COR-L47 (cell line): ENCODE measurements at places on chromosomes 2 and 18.
A peak's percentile ranks its signal among the peaks of the same experiment; 100 is the strongest.

DNA sequence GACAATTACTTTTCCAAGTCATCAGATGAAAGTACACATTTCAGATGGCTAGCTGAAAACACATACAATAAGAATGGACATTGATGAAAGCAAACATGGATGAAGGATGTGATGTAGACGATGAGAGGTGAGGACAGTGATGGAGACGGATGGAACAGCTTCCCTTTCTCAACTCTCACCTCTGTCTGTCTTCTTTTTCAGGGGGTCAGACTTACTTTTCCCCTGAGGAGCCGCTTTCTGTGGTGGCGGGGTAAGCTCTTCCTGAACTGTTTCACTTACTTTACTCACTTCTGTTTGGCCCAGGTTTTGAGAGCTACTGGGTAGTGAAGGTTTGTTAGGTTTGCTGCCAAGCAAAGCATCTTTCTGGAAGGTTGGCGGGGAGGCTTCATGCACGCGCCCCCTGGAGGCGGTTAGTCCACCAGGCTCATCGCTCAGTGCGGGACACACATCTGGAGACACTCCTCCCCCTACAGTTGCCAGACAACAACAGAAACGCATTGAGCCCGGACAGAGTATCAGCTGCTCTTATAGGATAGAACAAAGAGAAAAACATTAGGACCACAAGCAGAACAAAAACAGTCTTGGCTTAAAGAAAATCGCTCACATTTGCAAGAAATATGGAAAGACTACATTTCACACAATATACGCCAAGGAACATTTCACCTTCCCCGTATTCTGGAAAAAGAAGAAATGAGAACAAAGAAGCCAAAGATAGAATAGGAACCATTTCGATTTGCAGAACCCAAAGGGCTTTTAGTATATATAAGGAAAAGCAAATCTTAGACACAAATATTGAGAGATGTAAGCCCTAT, 90.5 kb downstream of the MYOM1 start:
- peak; percentile 54 for DNase-seq

GRCh38 chr2:14234911-14235310, 397.6 kb upstream of the LRATD1 start:
- no peak for DNase-seq

GRCh38 chr18:56559044-56559443, 79.3 kb downstream of the TXNL1 start:
- DNase-seq, result no peak

GRCh38 chr2:85936421-85937068, 47.8 kb upstream of the ST3GAL5 start:
- DNase-seq, result no peak

DNA sequence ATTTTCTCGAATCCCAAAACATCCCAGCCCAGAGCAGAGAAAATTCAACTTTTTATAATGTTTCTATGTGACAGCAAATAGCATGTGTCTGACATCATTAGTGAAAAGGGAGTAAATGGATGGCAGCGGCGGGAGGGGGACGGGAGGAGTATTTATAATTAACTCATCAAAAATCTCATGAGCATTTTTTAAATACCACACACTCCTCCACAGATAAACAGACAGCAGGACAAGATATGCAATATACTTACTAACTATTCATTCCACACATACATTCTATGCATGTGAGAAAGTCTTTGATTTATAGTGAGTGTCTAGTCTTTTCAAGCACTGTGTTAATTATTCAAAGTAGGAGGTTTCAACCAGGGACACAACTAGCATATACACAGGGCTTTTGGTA, 107.6 kb downstream of the LRP2 start:
- no peak for DNase-seq

DNA sequence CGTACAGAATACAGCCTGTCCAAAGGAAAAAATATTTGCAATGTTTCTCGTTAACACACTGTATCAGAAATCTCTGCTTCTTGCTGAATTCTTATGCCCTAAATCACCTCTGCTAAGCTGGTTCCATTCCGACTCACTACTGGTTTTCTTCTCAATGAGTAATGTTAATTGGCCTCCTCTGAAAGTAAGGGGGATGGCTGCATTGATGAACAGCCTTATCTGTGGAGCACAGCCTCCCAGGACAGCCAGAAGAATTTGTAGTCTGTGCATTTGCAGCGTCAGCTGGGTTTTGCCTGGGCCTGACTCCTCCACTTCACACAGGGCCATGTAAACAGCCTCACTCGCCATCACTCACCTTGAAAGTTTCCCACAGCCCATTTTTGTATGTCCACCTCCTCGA, 127.7 kb downstream of the RNF152 start:
- DNase-seq, result no peak

- no peak for DNase-seq
Observed at GRCh38 chr2:218850796-218851195, 8.8 kb upstream of the WNT6 start.
